ENCODE measurements at places on chromosomes 13 and 19.

- no peak for DNase-seq
Observed at GRCh38 chr13:113930671-113931637, 42.9 kb downstream of the C13orf46 start.

GRCh38 chr13:113028336-113029060, 59.5 kb downstream of the MCF2L start:
- DNase-seq: no peak

DNA sequence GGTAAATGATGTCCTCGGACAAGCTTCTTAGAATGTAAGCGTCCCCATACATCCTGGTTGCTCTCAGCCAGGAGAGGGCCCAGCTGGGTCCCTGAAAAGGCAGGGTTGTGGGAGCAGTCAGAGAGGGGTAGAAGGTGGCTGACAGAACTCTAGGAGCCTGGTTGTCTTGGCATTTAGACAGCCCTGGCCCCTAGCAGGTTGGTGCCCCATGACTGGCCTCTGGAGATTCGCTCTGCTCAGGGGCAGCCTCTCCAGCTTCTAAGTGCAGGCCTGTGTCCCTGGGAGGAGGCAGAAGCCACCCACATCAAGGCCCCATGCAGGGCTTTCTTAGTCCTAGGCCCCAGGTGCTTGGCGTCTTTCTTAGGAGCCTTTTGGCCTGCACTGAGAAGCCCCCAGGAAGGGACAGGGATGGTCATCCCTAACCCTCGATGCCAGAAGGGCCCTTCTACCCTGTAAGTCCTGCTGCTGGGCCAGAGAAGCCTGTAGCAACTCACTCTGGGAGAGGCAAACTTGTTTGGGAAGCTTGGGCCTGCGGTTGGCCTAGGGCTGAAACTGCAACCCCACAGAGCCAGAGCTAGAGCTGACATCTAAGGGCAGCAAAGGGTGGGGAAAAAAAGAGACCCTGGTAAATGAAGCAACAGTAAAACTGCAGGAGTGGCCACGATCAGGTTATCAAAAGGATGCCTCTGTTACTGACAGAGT, 2.8 kb upstream of the CDX2 start:
- no peak for DNase-seq

DNA sequence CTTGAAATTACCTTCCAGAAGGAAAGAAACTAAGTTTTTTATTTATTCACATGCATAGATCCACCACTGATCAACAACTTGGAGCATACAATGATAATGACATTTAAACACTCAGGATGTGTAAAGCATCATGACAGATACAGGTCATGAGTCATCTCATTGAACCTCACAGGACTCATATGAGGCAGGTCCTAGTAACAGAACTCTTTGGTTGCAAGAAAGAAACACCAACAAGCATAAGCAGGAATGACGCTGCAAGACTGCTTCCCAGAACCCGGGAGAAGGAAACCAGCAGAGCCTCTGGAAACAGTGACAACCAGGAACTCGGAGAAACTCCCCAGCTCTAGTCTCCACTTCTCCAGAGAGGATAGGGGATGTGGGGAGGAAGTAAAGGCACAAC, 60.8 kb upstream of the IPO5 start:
- DNase-seq: no peak

- DNase-seq: no peak
Observed at GRCh38 chr19:48368936-48369335, 4.8 kb downstream of the SYNGR4 start.

- no peak for DNase-seq
Observed at GRCh38 chr19:45234089-45234869, 10.9 kb downstream of the EXOC3L2 start.

DNA sequence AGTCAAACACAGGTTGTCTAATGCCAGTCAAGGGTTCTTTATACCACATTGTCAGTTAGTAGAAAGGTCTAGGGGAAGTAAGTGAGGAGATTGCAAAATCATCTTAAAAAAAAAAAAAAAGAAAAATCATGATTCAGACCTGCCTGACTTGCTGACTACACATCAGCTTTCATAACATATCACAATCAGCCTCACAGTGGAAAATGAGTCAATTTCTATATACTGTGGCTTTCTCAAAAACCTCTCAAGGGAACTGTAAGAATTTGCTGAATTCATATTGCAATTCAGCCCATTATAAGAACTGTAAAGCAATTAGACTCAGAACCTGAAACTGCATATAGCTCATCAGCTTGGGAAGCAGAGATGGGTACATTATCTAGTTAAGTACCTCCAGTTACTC, 75.3 kb upstream of the GPC6 start:
- DNase-seq: no peak

- DNase-seq: no peak
Observed at GRCh38 chr13:98742961-98743360, 9.5 kb downstream of the SLC15A1 start.

GRCh38 chr19:55165952-55166529, 372 bp downstream of the DNAAF3 start:
- DNase-seq: no peak

DNA sequence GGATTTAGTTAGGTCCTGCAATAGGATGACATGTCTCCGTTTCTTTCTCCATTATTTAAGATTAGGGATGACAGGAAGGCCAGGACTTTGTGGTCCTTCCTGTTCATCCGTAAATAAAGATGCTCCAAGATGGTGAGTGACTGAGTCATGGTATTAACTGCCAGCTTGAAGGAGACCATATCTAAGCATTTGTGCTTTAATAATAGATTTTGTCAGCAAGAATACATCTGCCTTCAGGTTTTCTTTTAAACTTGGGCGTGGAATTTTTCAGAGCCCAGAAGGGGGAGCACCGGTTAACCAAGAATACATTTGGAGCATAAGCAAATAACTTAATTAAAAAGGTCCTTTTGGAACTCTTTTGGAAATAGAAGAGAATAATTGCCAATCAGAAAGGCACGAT, 68.2 kb downstream of the ARHGAP35 start:
- no peak for DNase-seq

DNA sequence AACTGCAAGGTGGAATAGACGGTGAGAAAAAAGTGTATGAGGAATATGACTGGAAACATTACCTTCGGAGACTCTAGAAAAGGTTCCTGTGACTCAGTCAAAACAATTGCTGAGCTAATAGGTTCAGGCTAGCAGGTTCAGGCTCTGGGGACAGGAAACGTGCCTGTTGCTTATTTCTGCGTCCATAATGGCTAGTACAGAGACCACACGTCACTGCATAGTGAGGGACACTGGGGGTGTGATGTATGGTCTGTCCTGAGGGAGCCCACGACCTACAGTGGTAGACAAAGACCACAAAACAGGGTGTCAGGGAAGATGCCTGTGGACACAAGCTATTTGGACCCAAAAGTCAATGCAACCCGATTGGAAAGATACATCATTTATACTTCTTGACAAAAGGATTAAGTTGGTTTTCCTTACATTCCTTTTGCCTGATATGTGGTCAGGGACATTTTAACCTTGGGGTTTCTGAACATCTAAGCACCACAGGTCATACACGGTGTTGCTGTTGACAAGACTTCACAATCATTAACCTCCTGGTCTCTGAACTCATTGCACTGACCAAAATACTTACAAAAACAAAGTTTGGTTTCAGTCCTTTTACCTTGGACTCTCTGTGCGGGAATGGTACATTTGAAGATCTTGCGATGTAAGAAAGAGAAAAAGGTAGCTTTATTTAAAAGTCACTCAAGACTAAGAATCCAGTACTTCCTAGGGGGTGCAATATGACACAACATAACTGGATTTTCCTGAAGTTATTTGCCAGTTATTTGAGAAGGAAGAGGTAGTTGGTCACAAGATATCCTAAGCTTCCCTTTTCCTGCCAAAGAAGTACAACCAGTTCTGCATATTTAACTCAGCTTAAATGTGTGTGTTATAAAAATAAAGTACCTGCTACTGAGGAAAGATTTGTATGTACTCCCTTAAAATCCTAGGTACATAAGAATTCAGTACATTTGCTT, 20.0 kb downstream of the CRYL1 start:
- no peak for DNase-seq

DNA sequence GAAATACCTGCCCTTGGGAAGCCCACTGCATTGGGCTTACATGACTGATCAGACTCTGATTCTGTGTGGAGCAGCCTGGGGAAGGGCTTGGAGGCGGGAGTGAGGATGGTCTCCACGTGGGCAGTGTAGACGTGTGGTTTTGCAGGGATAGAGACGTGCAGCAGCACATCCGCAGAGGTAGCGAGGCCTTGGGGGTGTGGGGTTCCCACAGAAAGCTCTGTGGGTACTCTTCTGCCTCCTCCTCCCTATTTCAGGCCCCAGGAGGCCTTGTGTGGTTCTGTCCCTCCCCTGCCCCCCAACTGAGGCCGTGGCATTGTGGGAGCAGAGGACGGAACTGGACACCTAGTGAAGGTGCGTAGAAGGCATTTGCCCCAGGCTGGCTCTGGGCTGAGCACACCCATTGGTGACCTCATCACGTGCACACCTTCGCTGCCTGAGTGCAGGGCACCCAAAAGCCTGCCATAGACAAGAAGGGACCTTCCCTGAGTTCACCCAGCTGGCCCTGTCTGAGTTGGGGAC, 28.9 kb downstream of the PPP1R37 start:
- no peak for DNase-seq

DNA sequence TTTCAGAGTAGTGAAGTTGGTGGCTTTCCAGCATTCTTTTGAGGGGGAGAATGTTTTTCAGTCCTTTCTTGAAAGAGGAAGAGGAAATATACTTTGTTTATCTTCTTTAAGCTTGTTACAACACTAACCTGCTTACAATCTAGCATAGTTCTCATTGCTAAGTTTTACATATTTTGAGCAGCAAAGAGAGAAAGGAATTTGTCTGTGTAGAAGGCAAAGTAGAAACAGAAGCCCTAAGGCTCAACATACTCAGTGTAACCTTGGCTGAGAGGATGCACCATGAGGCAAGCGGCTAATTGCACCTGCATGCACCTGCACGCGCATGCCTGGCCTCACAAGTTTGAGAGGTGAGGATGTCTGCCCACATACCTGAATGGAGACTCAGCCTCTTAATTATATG, 2.2 kb downstream of the FRY start:
- no peak for DNase-seq

DNA sequence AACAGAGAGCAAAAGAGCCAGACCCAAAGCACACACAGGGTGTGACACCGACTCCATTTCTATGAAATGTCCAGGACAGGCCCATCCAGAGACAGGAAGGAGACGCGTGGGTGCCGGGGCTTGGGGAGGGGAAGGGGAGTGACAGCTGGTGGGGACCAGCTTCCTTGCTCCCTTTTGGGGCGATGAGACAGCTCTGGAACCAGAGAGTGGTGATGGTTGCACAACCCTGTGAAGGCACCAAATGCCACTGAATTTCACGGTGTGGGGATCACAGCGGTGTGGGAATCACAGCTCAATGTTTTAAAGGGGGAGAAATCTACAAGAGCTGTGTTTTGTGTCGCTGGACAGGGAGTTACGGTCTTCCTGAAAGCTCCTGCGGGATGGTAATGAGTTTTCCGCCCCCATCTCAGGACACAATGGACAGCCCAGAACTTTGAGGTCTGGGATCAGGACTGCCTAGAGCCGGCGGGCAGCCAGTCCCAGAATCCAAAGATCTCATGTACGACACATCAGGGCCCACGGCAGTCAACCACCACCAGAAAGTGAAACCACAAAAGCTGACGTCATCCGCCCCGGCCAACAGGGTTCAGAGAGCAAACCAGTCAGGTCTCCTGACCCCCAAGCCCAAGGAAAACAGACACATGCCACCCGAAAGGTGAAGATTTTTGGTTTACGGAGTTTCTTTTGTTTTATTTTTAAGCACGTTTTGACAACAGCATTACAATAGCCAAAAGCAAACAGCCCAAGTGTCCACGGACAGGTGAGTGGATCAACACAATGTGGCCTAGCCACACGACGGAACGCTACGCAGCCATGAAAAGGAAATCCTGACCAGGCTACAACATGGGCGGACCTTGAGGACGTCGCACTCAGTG, 7.3 kb downstream of the SGTA start:
- DNase-seq: peak; percentile 36

DNA sequence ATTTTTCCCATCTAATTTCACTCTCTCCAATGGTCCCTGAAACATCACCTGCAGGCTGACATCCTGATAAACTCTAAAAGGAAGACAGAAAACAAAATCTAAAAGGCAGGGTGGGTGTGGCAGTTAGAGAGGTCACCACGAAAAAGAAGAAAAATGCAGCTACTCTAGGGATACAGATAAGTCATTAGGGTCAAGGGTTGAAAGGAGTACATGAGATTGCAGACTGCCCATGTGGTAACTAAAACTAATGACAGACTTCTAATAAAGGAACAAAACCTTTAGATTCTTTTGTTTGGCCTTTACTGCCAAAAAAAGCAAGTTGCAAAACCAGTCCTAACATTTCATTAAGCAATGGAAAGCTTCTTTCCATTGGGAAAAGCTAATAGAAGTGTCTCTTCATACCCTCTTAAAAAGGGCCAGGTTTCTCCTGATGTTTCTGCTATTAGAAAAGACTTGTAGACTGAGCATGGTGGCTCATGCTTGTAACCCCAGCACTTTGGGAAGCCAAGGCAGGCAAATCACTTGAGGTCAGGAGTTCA, 31.0 kb downstream of the THSD1 start:
- DNase-seq: no peak

- DNase-seq: no peak
Observed at GRCh38 chr19:52140032-52140710, 433 bp upstream of the ZNF616 start.

- no peak for DNase-seq
Observed at GRCh38 chr13:31846961-31847752, 107.8 kb downstream of the RXFP2 start.

GRCh38 chr19:1153891-1154730, 20.0 kb downstream of the SBNO2 start:
- DNase-seq: no peak

DNA sequence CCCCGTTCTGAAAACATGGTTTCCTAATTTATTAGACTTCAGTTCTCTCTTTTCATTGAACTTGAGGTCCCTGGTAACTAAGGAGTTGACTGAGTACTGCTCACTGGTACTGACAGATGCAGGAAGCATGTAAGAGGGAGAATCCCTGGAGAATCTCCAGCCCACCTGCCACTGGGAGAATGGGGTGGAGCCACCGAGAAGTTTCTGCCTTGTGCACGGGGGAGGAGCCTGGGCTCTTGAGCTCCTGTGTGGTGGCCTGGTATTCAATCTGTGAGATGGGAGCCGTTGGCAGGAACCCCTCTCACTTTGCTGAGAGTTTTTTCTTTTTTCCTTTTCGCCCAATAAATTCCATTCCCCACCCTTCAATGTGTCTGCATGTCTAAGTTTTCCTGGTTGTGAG, 13.2 kb upstream of the AKAP11 start:
- DNase-seq: no peak
